ENCODE measurements at places on chromosomes 1 and 21.

DNA sequence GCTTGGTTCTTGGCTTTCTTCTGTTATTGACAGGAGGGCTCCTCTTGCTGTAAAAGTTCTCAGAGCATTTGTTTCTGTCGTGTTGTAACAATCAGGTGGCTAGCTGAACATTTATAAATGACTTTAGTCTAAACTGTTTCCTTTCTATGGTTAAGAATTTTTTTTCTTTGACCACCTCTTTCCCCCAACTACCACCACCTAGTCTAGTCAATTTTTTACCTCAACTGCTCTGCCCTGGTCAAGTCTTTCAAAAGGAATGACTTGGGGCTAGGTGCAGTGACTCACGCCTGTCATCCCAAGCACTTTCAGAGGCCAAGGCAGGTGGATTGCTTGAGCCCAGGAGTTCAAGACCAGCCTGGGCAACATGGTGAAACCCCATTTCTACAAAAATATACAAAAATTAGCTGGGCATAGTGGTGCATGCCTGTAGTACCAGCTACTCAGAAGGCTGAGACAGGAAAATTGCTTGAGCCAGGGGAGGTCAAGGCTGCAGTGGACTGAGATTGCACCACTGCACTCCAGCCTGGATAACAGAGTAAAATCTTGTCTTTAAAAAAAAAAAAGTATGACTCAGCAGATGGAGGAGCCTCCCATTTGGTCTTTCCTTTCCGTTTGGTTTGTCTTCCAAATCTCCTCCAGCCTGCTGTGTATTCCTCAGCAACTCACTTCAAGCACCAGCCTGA is 40.7 kb downstream of the MAP3K21 start:
- DNase-seq, result no peak
- H3K4me1 ChIP-seq, result no peaks in the 10 kb centered on the region
- no peak overlapping the region for H3K4me3 ChIP-seq
- H3K27me3 ChIP-seq, result no peaks in the 10 kb centered on the region
- no peak overlapping the region for H3K27ac ChIP-seq

- H3K36me3 ChIP-seq, result peaks cover 11% of the 10 kb centered on the region
- peak overlapping the region; percentile 87 for H3K4me3 ChIP-seq
- H3K27me3 ChIP-seq, result no peaks in the 10 kb centered on the region
- H3K4me1 ChIP-seq, result no peaks in the 10 kb centered on the region
- no peak for DNase-seq
Observed at GRCh38 chr1:25246600-25247023, 642 bp downstream of the RSRP1 start.

GRCh38 chr1:110068646-110069403 is 1.6 kb downstream of the ALX3 start:
- no peaks in the 10 kb centered on the region for H3K36me3 ChIP-seq
- no peak for DNase-seq
- no peaks in the 10 kb centered on the region for H3K4me1 ChIP-seq

DNA sequence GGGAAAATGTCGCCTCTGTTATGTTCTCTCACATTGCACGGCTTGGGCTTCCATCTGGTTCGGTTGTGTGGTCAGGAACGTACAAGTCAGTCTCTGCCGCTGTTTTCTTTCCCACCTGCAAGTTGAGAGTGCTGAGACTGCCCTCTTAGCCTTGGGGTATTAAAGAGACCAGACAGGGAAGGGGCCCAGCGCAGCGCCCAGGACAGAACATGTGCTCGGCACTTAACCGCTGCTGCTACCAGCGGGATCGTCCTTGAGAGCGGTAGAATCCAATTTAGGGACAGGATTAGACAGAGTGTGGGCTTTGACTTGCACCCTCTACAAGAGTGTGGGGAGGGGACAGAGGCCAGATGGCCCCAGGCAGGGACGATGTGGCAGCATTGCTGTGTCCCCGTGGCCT is 17.7 kb upstream of the AGPAT3 start:
- H3K4me1 ChIP-seq, result no peaks in the 10 kb centered on the region
- no peak overlapping the region for H3K27ac ChIP-seq
- no peak for DNase-seq

DNA sequence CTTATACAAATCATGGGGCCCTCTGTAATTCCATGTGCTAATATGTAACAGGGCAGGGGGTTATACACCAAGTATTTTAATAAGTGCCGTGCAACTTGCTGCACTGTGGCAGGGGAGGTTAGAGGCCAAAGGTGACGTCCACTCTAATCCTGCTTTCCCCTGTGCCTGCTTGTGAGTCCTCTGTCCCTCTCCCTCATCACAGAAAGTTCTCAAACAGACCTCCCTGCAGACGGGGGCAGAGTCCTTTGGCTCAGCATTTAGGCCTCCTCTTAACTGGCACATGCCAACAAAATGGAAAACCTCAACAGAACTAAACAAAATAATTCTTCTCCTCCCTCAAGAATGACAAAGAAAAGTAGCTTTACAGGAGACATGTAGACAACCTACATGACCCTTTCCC is 2.9 kb downstream of the RXRG start:
- DNase-seq, result no peak
- H3K27me3 ChIP-seq, result no peaks in the 10 kb centered on the region
- no peak overlapping the region for H3K27ac ChIP-seq

GRCh38 chr1:239186487-239186886 is 199.9 kb upstream of the CHRM3 start:
- H3K36me3 ChIP-seq, result no peaks in the 10 kb centered on the region
- H3K27me3 ChIP-seq, result no peaks in the 10 kb centered on the region
- DNase-seq, result no peak
- peak overlapping the region; percentile 7 for H3K4me3 ChIP-seq
- no peak overlapping the region for H3K27ac ChIP-seq

Data from right lobe of liver (tissue), 6 donors.